ENCODE measurements at places on chromosomes 3 and 15.

- DNase-seq, result no peak
Observed at GRCh38 chr15:51223771-51224229, 114.6 kb downstream of the CYP19A1 start.

GRCh38 chr3:152943645-152944044, 108.7 kb downstream of the P2RY1 start:
- no peak for DNase-seq

DNA sequence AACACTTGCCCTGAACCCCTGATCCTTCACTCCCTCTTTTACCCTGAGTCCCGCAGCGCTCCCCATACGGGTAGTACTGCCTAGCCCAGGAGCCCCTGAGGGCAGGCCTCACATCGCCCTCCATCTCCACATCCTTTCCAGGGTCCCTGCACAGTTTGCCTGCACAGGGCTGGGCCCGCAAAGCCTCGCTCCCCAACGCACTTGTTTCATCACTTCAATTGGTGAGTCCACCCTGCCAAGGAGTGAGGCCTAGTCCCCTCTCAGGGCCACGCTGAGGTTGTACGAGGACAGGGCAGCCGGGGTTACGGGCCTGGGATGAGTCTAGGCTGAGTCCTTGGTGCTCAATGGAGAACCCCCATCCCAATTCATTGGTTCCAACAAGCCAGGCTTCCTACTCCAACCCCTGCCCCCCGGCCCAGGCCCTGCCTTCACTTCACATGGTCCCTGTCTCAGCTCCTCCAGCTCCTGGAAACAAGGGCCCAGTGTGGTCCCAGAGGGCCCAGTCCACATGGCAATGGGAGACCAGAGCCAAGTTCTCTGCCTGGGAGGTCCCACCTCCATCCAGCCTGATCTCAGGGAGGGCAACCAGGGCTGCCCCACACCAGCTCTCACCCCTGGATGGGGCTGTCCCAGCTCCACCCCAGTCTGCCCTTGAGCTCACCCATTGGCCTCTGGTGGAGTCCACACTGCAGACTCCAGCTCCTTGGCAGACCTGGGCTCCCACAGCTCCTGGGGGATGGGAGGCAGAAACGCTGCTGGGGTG, 12.4 kb upstream of the CLK3 start:
- DNase-seq, result no peak

GRCh38 chr3:124893526-124893925, 6.4 kb upstream of the ITGB5 start:
- DNase-seq, result no peak

GRCh38 chr15:69636169-69636915, 183.7 kb downstream of the RPLP1 start:
- no peak for DNase-seq

GRCh38 chr3:53131096-53131495, 861 bp upstream of the RFT1 start:
- DNase-seq, result no peak

DNA sequence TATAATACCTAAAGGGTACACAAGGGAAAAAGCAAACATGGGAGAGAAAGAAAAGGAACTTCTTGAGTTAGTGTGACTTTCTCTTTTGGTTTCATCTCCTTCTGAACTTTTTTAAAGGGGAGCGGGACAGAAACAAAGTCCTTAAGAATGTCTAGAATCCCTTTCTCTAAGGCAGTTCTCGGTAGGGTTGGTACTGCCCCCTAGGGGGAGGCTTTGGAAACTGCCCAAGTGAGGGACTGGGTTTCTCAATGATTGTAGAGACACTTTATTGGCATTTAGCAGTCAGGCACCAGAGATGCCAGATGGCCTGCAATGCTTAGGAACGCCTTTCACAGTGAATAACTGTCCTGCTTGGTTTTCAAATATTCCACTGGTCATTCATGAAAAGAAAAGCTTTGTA, 172.7 kb downstream of the WDR72 start:
- DNase-seq, result no peak

DNA sequence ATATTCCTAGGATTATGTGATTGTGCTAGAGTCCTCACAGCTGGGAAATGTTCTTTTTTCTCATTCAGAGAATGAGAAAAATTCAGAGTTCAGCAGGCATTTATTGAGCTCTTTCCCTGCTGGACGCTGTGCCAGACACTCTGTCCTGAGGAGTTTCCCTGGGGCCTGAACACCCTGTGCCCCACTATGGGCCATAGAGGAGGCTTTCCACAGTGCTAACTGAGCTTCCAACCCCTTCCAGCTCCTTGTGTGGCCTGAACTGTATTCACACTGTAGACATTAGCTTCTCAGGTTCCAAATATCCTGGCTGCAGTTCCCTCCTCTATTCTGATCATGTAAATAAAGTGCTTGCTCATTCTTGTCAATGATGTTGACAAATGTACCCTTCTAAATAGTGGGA, 10.0 kb downstream of the ABHD2 start:
- no peak for DNase-seq

GRCh38 chr15:34064438-34064837, 25.4 kb upstream of the AVEN start:
- no peak for DNase-seq

GRCh38 chr3:189966843-189967242, 153.9 kb downstream of the P3H2 start:
- no peak for DNase-seq

DNA sequence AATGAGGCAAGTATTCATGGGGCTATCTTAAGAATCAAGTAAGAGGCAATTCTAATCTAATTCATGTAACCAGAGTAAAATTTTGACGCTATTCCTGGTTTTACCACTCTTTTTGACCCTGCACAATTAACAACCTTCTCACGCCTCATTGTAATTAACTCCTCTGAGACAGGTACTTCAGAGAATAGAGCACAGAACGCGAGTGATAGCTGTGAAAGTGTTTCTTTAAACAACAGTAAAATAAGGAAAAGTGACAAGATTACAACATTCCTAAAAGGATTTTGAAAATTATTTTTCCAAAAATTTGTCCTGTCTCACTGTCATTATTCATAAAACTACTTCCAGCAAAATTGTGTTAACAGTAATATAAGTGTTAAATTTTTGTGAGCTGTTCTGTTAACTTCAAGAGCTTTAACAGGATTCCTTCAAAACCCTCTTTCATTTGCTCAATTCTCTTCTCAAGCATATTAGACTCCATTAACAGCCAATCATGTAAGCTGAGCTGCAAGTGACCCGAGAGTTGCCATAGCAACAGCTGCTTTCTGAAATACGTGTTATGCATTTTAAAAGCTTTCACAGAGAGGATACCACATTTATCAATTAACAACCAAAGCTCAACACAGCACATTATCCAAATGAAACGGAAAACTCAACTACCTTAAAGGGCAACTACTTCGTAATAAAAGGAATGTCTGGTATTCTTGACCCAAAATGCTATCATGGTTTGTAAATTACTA, 93.1 kb downstream of the STAG1 start:
- no peak for DNase-seq

- no peak for DNase-seq
Observed at GRCh38 chr15:39869254-39869653, 50.8 kb downstream of the GPR176 start.

GRCh38 chr15:29799859-29800258, 22.4 kb downstream of the TJP1 start:
- DNase-seq, result no peak

- DNase-seq, result no peak
Observed at GRCh38 chr15:42736178-42736792, 643 bp downstream of the CDAN1 start.

GRCh38 chr15:59501597-59501996, 63.6 kb downstream of the FAM81A start:
- peak; percentile 24 for DNase-seq

DNA sequence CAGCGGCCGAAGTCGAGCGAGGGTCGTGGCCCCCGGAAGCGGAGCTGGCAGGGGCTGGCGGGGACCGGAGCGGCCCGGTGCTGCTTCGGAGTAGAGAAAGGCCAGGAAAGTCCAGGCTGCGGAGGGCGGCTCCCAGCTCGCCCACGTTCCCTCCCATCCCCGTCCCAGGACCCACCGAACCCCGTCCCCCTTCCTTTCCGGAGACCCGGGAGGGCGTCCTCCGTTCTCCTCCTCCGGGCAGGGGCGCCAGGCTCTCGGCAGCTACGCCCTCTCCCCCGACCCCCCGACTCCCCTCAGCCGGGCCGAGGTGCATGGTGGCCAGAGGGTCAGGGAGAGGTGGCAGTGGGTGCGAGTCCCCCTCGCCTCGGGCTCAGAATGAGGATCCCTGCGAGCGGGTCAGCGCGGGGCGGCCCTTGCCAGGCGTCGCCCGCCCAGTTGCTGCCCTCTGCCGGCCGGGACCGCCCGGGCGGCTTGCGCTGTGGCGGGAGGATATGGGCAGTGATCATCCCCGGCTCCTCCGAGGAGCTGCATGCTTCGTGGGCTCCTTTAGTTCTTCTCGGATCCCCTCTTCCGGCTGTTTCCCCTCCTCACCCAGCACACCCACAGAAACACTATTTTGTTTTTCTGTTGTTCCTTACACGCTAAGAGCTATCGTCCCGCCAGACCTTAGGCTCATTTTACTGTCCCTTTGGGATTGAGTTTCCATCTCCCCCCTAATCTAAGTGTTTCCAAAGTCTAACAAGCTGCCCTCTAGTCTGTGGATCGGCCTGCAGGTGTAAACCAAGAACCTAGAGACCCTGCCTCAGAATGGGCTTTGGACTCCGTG, 744 bp upstream of the ALDH1A2 start:
- DNase-seq, result peak; percentile 61

DNA sequence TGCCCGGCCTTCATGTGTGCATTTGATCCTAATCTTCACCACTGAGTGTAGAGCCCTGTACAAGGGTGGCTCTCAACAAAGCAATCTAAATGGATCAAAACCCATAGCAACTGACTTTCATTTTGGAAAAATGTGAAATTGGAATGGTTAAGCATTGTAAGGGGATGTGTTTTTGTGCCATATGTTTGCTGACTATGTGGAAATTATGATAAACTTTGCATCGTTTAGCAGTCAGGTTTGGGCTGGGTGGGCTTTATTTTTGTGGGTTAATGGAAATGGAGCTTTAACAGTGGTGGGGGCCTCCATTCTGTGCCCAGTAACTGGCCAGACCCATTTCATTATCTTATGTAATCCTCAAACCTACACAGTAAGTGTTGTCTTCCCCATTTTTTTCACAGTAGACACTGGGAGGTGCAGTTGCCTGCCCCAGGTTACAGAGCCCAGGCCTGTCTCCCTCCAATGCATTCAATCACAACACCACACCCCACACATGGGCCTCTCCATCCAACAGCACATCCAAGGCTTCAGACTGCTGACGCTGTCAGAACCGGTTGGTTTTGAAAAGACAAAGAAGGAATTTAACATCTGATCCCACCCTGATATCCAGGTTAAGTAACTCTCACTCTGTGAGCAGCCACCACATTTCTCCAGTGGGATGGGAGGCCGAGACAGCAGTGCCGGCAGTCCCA, 136.3 kb upstream of the ABHD17C start:
- DNase-seq, result no peak

GRCh38 chr3:150544726-150545125, 1.6 kb downstream of the SERP1 start:
- no peak for DNase-seq

- no peak for DNase-seq
Observed at GRCh38 chr15:100041127-100041828, 300.5 kb downstream of the ADAMTS17 start.

DNA sequence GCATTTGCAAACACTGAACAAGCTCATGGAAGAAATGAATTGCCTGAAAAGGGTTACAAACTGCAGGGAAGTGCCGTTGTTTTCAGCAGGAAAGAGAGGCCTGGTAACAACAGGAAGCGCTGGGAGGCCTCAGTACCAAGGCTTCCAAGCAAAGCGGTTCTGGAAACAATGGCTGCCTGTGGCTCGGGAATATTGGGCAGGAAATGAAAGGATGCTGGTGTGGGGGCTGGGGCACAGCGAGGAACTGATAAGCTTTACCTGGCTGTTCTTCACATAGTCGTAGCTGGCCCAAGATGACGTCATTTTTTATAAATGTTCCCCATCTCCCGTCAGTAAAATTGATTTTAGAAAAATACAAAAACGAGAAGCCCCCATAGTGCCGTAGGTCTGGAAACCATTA, 55.9 kb downstream of the ARHGAP31 start:
- DNase-seq, result no peak

DNA sequence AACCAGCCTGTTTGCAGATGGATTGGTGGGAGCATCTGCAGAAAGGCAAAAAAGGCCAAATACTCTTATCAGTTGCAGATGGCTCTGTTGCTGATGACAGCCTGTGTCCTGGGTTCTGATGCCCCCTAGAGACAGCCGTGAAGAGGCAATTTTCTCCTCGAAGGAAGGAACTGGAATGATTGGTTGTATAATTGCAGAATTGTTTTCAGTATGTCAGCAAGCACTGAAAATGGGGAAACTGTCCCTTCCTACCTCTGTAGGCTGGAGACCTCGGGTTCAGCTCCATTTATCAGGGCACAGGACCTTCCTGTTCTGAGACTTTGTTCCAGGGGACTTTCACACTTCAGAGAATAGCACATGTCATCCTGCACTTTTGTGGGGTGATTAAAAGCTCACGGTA, 103.0 kb downstream of the PGPEP1L start:
- peak; percentile 37 for DNase-seq

DNA sequence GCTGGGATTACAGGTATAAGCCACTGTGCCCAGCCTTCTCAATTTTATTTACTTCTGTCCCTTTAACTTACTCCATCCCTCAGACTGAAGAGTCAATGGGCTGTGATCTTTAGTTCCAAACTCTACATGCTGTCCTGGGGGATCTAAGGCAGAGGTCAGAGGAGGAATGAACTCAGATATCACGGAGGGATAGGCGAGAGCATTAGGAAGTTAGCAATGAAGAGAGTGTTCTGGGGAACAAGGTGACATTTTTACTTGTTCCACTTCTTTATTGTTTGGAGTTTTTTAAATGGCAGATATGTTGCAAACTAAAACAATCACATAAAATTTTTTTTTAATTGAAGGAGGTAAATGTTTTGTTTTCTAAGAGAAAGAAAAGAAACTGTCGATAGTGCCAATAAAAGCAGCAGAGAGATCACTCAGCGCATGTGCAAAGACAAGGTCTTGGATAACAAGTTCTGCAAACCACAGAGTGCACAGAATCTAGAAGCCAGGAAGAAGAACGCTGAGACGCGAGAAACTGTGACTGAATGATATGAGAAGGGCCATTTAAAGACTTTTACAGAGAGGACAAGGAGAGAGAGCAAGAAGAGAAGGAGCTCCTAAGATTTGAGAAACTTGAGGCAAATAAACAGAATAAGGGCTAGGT, 10.8 kb upstream of the CA12 start:
- peak; percentile 35 for DNase-seq
